ENCODE measurements at places on chromosomes 6 and 20. TPM values are rescaled to one million over a fixed set of nuclear protein-coding genes. Genes with fewer than 3 reads are reported as not detected.

The SEL1L2 gene
- not detected for total RNA-seq

DNA sequence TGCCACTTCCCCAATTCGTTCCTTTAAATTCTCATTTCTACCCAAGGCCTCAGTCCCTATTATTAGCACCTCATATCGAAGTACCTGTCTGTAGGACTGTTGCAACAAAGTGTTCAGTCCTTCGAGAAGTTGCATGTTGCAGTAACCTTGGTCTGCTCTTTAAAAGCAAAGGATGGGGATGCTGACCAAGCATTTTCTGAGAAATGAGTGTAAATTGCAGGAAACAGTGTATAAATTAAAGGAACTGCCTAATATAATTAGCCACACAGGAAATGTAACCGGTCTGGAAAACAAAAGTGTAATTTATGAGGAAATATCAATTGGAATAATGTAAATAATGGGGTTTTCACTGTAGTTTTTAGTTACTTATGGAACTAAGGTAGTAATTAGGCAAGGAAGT, 261.9 kb upstream of the ARID1B start:
- no peak overlapping the region for H3K4me3 ChIP-seq
- H3K36me3 ChIP-seq: no peaks in the 10 kb centered on the region
- DNase-seq: no peak
- no peaks in the 10 kb centered on the region for H3K4me1 ChIP-seq
- H3K27ac ChIP-seq: no peak overlapping the region
- H3K27me3 ChIP-seq: no peaks in the 10 kb centered on the region

The TMEM74B gene
- total RNA-seq: not detected

The EEF1A2 gene
- total RNA-seq: 1.1 TPM

The AIF1 gene
- total RNA-seq: 1.7 TPM

The CST7 gene
- total RNA-seq: not detected

- H3K36me3 ChIP-seq: no peaks in the 10 kb centered on the region
- no peak overlapping the region for H3K27ac ChIP-seq
- no peak overlapping the region for H3K4me3 ChIP-seq
Measured at GRCh38 chr6:29919506-29920445, 22.6 kb upstream of the HLA-A start.

The ATP6V1G2 gene
- not detected for total RNA-seq

The NPBWR2 gene
- total RNA-seq: not detected

DNA sequence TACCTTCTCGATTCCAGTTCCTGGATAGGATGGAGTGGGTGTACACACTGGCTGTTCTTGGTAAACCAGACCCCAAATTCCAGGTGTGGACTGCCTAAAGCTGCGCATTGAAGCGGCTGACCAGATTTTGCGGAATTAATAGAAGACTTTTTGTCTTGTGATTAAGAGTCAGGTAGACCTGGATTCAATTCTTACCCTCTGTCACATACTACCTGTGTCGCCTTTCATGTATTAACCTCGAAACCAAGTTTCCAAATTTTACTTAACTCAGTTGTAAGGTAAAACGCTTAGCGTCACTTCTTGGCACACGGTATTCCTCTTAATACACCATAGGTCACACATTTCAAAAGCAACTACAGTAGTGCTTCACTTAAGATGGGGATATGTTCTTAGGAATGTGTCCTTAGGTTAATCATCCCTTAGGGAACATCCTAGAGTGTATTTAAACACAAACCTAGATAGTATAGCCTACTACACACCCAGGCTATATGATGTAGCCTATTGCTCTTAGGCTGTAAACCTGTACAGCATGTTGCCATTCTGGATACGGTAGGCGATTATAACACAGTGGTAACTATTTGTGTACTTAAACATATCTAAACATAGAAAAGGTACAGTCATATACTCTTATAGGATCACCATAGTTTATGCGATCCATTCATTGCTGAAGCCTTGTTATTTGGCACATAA, 733 bp upstream of the GOPC start:
- H3K27me3 ChIP-seq: no peaks in the 10 kb centered on the region
- peak overlapping the region; percentile 80 for H3K27ac ChIP-seq
- H3K36me3 ChIP-seq: no peaks in the 10 kb centered on the region
- DNase-seq: no peak
- H3K4me3 ChIP-seq: peak overlapping the region; percentile 93

The RIPOR3 gene
- total RNA-seq: 15.1 TPM

The UBR2 gene
- total RNA-seq: 17.8 TPM

DNA sequence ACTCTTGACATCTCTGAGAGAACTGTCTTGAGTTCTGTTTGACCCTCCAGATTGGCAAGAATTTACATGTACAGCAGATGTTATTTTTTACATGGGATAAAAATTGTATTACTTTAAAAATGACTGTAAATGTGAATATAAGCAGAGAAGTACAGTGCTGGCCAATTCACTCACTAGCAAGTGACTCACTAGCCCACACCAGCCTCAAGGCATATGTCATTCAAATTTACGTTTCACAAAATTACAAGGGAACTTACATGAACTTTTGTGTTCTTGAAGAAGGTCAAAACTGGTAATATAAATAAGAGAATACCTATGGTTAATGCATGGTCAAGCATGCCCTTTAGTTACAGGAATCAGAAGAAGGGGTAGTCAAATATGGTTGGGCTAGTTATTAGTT, 54.0 kb upstream of the HMGCLL1 start:
- no peaks in the 10 kb centered on the region for H3K4me1 ChIP-seq
- no peaks in the 10 kb centered on the region for H3K36me3 ChIP-seq
- no peaks in the 10 kb centered on the region for H3K27me3 ChIP-seq

GRCh38 chr6:132715204-132715603, 1.3 kb upstream of the VNN1 start:
- H3K4me3 ChIP-seq: no peak overlapping the region
- no peaks in the 10 kb centered on the region for H3K36me3 ChIP-seq
- no peaks in the 10 kb centered on the region for H3K4me1 ChIP-seq
- H3K27ac ChIP-seq: no peak overlapping the region
- DNase-seq: no peak
